Thoracic aorta (tissue), 2 donors: ENCODE measurements at places on chromosomes 3 and 15. TPM values are rescaled to one million over a fixed set of nuclear protein-coding genes. Genes with fewer than 3 reads are reported as not detected.

CYP1A2 gene
- not detected for total RNA-seq

GRIP2 gene
- 4.2 TPM for total RNA-seq

CPLX3 gene
- not detected for total RNA-seq

MORC1 gene
- not detected for total RNA-seq

- DNase-seq = no peak
Measured at GRCh38 chr3:25259871-25260270, 168.2 kb upstream of the RARB start.

- no peak for DNase-seq
Measured at GRCh38 chr3:159818399-159818798, 170.2 kb upstream of the IL12A start.

GRCh38 chr3:77039606-77040171 lies at the start of gene ROBO2:
ROBO2 (plus strand) TSS chr3:77040099; CDS start chr3:77040786, 687 bp downstream.
- DNase-seq = no peak

DNA sequence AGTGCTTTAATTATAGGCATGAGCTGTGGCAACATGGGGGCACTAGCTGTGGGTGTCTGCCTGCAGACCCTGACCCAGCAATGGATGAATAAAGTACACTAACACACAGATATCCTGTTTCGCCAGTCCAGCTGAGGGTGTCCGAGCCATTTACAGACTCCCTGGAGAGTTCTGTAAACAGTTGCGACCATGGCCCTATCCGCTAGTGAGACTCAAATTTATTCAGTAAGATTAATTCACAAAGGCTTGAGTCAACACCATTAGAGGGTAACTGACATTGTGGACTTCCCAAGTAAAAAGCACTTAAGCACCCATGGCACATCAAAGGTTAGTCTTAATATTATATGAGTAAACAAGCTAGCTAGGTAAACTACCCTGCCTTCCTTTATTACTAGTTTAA lies 161.6 kb downstream of the TBL1XR1 start:
- no peak for DNase-seq

DNA sequence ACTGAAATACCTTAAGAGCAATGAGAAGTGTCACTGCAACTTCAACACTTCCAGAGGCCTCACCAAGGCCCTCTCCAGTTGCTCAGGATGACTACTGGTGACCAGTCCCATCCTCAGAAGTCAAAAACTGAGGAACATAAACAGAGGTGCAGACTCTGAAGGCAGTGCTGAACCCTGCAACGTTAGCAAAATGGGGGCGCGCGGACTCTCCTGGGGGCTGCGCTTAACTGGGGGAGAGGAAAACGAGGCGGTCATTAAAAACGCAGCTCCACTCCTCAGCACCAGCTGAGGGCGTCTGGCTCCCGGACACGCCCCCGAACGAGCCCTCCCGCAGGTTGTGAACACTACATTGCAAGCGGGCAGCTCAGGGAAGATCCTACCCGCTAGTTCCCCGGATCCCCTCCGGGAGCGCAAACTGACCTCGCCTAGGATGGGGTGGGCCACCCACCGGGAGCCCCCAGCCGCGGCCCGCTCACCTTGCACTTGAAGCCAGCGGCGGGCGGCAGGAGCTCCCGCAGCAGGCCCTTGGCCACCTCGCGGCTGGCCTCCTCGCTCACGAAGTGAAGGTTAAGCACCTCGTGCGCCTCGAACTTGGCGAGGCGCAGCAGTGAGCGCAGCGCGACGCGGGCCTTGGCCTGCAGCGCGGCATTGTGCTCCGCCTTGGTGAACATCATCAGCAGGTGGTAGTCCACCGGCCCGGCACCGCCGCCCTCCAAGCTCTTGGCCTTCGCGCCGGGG lies 711 bp downstream of the XXYLT1 start:
- DNase-seq = no peak

DNA sequence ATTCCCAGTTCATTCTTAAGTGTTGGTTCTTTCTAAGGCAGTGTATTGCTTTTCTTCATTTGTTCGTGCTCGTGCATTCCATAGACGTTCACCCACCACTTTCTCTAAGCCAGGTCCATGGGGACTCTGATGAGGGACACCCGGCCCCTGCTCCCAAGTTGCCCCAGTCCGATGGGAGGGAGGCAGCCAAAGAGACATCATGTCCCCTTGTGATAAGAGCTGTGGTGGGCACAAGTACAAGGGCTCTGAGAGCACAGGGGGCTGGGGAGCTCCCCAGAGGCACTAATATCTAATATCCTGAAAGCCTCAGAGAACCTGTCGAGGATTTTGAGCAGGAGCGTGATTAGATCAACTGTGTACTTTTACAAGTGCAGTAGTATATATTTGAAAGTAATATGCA lies 6.3 kb downstream of the SPSB4 start:
- no peak for DNase-seq

DNA sequence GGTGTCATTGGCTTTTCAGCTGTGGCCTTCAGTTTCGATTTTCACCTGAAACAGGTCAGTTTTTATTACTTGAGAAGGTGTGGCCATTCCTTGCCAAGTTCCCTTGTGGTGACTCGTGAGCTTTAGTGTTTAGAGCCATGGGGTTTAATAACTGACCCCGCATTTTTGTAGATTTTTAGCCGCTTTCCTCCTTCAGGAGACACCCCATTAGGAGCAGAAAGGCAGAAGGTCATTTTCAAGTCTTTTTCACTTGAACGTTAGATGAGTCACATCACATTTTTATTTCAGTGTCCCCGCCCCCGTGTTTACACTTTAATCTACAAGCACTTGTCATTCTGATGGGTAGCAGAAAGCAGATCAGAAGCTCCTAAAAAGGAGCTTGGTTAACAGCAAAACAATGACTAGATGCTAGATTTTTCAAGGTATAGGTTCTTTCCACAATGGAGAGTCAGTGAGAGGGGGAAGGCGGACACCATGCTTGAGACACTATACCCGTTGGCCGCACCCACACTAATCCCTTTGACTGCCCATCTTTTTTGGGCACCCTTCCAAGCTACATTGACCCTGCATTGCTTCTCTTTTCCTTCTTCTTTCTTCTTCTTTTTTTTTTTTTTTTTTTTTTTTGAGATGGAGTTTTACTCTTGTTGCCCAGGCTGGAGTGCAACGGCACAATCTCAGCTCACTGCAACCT lies 132.7 kb downstream of the GHSR start:
- no peak for DNase-seq

DNA sequence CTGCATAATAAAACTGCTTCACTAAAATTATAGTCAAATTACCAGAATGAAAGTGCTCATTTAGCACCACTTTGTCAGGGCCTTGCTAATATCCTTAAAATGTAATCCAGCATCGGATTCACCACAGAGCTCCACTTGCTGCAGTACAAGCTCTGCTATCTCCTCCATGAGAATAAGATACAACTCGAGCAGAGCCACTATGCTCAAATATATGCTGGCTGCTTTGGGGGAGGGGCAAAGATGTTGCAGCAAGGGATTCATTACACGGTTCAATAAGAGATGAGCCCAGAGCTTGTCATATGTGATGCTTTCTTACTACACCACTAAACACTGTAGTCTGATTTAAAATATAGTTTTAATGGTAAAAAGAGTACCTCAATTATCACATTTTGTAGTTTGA lies 72.2 kb downstream of the DLG1 start:
- DNase-seq = no peak

- no peak for DNase-seq
Measured at GRCh38 chr15:51771773-51772172, 20.4 kb downstream of the TMOD2 start.

DNA sequence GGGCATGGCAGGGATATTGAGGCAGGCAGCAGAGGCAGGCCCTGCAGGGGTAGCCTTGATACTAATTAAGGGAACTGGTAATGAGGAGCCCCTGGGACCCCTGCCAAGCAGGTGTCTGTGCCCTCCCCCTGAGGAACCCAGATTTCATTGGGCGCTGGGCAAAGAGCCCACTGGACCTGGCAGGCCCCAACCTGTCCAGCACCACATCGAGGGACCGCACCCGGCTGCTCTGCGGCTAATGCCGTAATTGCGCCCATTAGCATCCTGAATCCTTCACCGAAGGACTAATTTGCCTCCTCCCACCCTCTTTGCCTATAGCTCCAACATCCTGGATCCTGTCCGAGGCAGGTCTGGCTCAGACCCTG lies 13.7 kb upstream of the SEMA3B start:
- no peak for DNase-seq

DNA sequence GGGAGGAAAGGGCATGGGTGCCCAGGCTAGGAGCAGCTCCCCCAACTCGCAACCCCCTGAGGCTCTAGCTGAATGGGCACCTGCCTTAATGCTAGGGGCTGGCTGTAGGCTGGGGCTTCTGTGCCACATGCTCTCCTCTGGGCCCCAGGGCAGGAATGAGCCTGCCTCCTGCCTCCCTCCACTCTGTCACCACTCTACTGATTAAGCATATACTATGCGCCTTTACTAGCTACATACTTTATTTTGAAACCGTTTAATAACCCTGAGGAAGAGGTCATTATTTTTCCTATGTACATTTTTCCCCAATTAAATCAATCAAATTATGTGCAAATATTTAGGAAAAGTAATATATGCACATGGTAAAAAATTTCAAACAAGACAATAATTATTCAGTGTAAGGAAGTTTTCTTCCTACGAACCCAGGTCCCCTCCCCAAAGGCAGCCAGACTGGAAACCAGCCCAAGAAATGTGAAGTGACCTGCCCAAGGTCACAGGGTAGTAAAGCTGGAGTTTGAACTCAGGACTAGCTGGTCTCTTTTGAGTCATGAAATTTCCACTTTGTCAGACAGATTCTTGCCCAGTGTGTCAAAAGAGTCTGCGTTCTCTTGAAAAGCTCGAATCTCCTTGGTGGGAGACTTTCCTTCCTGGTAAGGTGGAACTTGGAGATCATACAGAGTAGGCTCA lies 122.5 kb downstream of the DNAJB8 start:
- DNase-seq = no peak

DNA sequence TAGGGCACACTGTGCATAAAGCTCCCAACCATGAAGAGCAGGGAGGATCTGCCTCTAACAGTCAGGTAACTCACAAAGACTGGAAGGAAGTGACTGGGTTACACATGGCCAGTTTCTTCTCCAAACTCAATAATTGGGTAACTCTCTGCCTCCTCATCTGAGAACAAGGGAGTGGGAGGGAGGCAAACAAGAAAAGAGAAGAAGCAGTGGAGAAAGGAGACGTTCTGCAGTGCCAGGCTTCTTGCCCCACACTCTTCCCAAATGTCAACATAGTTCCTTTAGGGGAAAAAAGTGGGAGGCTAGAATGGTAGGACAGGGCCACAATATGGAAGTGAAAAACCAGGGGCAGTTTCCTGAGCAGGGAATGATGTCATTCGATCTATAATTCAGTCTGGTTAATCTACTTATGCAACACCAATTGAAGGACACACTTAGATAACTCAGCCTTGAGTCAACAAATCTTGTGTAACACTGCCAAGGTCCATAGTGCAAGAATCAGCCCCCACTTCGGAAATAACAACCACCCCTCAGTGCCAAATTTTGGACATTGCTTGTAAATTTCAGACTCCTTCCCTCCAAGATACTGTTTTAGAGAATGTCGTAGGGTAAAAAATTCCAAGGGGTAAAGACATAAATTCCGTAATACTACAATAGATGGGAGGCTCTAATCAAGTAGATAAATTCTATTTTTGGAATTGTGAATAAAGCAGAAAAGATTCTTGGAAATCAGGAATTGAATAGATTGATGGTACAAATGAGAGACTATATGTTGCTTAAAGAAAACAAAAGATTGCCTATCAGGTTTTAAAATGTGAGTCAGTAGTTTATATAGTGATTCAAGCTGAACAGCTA lies 143.0 kb downstream of the LPP start:
- no peak for DNase-seq

GRCh38 chr3:49533786-49534519 lies 20.3 kb upstream of the BSN start:
- DNase-seq = no peak

DNA sequence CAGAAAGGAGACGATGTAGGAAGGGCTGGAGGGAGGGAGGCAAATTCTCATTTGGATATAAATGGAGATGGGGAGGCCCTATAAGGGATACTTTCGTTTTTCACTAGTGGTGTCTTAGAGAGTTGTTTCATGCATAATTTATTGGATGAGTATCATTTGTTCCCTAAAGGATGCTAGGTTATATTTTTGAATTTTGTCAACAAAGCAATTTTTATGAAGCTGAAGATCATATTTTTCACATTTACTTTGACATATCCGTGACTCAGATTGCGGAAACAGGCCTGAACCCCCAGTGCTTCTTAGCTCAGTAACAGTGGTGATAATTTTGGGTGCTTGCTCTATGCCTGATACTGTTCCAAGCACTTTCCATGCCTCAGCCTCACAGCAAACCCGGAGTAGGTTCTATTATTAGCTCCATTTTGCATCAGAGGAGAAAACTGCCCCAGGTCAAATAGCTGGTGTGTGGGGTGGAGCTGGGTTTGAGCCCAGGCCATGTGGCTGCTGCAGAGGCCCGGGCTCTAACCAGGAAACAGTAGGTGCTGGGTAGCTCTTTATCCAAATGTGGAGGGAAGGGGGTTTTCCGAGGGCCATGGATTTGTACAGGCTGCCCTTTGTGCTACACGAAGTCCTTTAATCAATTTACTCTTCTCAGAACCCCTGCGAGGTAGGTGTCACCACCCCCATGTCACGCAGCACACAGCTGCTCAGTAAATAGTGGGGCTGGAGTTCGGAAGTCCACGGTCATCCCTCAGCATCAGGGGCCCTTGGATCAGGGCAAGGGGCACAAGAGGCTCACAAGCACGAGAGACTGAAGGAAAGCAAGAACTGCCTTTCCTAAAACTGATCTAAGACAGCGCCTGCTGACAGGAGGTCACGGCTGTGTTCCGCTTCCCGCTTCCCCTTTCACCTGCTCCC lies 99.1 kb downstream of the SLC49A4 start:
- no peak for DNase-seq

- DNase-seq = no peak
Measured at GRCh38 chr3:123523023-123523412, 61.8 kb downstream of the HACD2 start.

DNA sequence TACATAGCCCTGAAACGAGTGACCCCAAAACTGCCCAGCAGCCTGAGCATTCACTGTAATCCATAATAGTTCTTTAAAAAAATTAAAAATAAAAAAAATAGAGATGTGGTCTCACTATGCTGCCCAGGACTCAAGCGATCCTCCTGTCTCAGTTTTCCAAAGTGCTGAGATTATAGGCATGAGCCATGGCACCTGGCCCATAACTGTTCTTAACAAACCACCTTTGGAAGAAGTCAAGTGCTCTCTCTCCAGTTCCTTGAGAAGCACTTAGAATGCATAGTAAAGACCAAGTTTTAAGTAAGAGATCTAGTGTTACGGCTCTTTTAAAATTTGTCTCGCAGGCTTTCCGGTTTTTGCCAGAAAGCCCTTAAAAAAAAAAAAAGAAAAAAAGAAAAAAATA lies 8.2 kb downstream of the CDC25A start:
- DNase-seq = no peak
